ENCODE measurements at places on chromosomes 11 and 22.

DNA sequence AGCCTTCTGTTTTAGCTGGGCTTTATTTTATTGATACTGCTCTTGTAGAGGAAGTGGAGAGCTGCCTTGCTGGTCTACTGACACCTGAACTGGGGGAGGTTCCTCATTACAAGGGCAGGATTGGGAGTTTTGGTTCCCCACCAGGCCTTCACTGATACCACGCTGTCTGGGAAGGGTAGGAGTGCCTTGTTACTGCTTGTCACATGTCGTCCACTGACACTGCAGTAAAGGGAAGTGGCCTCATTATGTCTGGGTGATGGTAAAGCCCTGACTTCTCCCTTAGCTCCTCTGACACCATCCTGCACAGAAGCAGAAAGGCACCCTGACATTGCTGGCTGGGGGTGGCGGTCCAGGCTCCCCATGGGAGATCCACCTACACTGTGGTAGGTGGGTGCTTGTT is 38.7 kb upstream of the ELF5 start:
- no peak for DNase-seq

DNA sequence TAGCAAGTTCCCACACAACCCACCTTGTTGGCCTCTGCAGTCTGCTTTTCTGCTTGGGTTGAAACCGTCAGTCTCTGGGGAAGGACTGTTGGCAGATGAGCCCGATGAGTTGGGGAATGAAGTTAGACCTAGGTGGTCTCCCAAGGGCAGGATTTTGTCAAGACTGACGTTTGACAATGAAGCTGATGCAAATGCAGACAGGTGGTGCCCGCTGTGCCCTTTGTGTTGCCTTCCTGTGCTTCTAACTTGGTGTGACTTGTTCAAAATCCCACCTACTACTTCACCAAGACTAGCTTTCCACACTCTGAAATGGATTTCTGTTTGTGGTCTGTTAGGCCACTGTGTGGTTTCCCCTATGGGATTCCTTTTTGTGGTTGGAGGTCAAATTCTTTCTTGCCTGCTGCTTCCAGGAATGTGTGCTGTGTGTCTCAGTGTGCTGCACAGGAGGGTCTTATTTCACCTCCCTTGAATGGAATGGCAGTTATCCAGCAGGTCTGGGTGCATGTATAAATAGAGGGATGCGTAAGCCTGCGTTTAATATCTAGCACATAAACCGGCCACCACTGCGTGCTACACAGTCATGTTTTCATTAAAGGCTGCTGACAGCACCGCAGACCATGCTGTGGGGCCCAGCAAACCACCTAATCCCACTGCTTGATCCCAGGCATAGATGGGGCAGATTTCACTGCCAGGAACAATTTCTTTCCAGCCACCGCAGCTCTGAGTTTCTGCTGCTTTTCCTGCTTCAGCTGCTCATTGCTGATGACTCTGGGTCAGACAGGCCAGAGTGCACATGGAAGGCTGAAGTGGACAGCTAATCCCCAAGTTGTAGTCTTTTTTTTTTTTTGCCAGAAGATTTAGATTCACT is 44.8 kb downstream of the ADAMTS8 start:
- DNase-seq = peak; percentile 78

GRCh38 chr22:39239561-39240423 is 5.0 kb downstream of the PDGFB start:
- DNase-seq = no peak

GRCh38 chr11:35292279-35292678 is 127.1 kb downstream of the SLC1A2 start:
- DNase-seq = no peak

GRCh38 chr11:9688716-9689511 is 25.0 kb downstream of the SWAP70 start:
- DNase-seq = peak; percentile 55

DNA sequence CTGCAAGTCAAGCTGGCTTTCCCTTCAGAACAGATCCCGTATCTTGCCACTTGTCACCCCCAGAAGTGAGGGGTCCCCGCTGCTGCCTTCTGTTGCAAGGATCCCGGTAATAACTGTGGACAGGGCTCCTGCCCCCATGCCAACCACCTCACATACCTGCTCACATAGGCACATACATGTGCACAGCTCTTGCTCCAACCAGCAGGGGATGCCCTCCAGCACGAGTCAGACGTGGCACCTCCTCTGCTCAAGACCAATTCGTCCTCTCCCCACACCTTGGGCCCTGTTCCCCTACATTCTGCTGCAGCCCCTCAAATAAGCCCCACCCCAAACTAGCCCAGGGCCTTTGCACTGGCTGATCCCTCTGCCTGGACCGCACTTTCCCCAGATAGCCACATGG is 163.3 kb downstream of the CRYBB2 start:
- no peak for DNase-seq

- peak; percentile 45 for DNase-seq
These were observed 728 bp downstream of the FANCF start for GRCh38 chr11:22624742-22625447.

GRCh38 chr11:27865105-27865504 is 164.8 kb upstream of the BDNF start:
- DNase-seq = no peak

DNA sequence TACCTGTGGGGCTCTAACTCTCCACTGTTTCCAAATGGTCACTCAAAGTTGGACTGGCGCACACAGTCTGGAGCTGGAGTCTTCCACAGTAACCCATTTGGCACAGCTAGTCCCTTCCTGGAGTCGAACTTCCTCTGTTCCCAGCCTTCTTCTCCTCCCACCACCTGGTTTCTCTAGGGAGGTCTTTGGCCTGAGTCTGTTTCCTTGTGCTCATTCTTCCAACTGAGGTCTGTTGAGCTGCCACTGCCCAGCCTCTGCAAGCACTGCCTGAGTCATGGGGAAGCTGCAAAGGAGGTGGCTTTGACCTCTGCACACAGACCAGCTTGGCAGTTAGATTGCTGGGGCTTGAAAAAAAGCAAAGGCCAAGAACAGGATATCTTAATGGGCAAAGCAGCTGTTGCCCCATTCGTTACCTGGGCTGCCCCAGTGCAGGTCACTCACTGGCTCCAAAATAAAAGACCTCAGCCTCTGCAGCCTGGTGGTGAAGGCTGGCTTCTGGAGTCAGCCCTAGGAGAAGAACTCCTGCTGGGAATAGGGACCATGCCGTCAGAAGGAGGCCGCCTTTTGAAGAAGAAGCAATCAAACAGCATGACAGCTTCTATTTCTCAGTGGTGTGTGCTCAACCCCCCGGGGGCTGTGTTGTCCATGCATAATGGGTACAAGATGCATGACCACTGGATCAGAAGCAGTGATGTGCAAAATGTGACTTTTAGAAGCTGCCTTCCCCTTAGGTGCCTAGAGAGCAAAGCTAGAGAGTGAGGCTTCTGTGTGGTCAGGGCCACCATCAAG is 3.0 kb downstream of the ADAMTS15 start:
- peak; percentile 70 for DNase-seq

DNA sequence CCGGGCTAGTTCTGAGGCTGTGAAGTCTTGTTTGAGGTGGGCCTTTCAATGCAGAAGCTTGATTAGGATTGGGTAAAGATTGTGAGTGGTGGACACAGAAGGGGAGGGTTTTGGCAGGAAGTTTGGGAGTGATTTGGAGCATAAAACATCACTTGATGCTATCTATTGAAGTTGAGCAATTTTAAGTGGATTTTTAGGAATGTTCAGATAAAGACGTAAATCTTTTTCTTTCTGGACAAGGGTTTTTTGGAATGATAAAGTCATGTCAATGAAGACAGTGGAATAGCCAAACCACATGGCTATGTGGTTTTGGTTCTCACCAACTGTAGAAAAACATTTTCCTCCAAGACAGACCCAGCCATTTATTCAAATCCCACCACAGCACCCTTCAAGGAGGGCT is 111.2 kb upstream of the SNX19 start:
- no peak for DNase-seq

- no peak for DNase-seq
These were observed 121.6 kb downstream of the KIRREL3 start for GRCh38 chr11:126878913-126879482.

- DNase-seq = no peak
These were observed 101.2 kb downstream of the CEP164 start for GRCh38 chr11:117428856-117429229.

DNA sequence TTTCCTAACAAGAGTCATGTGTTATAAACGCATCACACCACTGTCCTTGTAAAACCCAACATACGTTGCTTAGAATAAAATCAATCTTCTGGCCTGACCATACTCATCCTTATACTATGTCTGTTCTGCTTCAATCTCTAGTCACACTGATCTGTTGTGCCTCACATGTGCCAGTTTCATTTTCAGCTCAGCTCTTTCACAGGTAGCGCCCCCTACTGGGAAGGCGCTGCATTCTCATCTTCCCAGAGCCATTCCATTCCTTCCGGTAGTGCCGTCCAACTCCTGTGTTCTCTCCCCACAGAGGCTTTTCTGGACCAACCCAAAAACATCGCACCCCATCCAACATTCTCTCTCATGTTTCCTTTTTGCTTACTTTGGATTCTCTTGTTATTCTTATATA is 22.2 kb downstream of the CASP5 start:
- DNase-seq = no peak

DNA sequence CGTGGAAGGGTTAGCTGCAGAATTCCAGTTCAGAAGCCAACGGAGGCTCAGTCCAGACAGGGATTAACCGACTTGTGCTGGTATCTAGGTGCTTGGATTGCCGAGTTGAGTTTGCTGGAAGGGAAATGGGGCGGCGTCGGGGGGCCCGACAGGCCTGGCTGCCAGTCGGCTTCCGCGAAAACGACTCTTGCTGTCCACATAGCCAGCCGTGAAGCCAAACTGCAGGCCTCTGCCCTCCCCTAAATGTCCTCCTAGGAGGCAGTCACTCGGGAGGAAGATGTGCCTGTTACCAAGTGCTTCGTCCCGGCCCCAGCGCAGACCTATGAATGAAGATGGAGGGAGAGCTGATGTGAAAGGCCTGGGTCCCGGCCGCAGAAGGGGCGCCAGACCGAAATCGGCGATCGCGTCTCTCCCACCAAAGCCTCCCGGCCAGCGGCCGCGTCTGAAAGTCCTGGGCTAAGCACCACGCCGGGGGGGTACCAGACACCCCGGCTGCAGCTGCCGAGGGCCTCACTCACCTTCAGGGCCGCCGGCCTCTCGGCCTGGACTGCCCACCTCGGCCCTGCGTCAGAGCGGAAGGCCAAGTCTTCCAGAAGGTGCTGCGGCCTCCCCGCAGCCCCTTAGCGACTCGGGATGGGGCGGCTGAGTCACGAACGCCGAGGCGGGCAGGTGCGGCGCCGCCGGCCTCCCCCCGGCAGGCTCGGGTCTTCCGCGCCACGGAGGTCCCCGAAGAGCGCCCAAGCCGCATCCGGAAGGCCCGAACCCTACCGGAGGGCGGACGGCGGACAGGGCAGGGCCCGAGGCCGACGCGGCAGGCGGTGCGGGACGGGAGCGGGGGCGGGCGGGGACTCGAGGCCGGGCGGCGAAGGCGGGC is 7.5 kb downstream of the DPAGT1 start:
- no peak for DNase-seq

GRCh38 chr11:88146106-88146505 is 29.1 kb downstream of the RAB38 start:
- DNase-seq = no peak

DNA sequence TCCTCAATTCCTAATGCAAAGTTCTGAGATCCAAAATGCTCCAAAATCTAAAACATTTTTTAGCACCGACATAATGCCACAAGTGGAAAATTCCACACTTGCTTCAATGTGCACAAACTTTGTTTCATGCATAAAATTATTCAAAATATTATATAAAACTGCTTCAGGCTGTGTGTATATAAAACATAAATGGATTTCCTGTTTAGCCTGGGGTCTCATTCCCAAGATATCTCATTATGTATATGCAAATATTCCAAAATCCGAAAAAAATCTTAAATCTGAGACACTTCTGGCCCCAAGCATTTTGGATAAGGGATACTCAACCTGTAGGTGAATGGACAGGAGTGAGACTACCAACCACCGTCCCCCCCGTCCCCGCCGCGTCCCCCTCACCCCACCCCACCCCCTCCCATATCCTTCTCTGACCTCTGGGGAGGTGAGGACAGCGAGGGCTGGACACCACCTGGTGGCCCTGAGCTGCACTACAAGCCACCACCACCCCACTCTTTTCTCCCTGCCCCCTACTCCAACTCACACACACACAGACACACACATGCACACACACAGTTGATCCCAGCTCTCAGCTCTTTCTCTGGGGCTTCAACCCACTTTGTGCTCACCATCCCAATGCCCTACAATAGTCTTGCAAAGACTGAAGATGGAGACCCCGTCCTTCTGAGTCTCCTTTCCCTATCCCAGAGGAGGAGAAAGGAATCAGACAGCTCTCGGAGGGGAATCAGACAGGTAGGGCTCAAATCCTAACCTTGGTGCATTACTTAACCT is 101.0 kb downstream of the PDE2A start:
- no peak for DNase-seq

- peak; percentile 53 for DNase-seq
These were observed 82.5 kb upstream of the SORL1-AS1 start for GRCh38 chr11:121535129-121535796.

- peak; percentile 94 for DNase-seq
These were observed 88.9 kb downstream of the KCNQ1 start for GRCh38 chr11:2533587-2534133.

DNA sequence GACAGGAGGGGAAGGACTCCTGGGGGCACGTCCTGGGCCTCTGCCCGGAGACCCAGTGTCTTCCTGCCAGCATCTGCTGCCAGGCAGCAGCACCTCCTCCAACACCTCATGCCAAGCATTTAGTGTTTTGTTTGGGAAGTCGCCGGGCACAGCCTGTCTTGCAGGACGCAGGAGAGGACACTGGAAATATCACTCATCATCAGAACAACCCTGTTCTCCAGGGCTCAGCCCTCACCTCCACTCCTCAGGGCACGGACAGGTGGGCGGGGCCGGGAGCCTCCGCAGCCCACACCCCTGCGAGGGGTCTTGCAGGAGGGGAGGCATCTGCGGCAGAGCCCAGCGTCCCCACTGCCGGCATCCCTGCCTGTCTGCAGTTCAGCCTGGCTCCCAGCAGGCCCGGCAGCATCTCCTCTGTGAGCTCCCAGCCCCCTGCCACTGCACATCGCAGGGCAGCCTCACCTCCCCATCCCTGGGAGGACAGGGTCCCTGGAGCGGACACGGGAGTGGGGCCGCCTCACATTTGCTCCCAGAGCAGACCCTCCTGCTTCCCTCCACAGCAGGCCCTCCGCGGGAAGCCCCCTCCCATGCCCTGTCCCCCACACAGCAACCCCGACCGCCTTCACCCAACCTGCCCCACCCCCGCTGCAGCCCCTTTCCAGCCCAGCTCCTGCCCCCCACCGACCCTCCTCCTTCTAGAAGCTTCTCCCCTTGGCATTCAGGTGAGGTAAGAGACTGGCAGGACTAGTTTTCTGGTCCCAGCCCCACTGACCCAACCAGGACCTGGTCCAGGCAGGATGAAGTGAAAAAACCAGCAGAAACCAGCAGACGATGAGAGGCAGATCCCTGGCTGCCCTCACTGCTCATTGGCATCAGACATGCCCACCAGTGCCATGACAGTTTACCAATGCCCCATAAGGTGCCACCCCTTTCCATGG is 72.7 kb downstream of the BRD1 start:
- no peak for DNase-seq

DNA sequence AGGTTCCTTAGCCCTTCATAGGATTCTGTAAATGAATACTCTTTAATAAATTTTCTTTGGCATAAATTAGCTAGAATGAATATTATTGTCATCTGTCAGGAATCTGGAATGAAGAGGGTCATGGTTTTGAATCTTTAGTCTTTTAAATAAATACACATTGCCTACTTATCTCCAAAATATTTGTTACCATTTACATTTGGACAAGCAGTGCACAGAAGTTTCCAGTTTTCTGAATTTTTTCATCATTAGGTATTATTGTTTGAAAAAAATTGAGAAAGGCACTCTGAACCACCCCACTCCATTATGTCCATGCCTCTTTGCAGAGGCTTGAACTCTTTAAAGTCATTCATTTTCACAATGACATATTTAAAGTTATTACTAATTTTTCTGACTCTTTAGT is 549.0 kb upstream of the LUZP2 start:
- DNase-seq = no peak

- no peak for DNase-seq
These were observed 13.6 kb downstream of the PNPLA5 start for GRCh38 chr22:43878079-43878795.
